MG63 (cell line): ENCODE measurements at places on chromosomes 5 and 9.

- DNase-seq: no peak
These were observed 747.1 kb downstream of the CETN3 start for GRCh38 chr5:89662499-89662898.

DNA sequence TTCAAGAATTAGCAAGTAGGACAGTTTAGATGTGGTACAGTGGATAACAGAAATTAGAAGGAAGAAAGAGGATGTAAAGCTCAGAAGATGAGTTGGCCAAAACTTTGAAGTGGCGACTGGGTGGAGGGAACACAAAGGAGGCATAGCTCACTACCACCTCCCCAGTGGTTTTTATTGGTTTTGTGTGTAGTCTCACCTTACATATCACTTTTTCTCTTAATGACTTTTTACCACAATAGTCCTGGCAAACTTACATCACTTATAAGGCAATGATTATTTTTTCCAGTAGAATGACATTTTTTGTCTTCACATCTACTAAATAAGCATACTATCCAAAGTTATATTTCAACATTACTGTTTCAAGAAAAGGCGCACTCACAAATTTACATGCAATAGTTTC lies 49.2 kb upstream of the FBN2 start:
- no peak for DNase-seq

- no peak for DNase-seq
These were observed 526 bp upstream of the STXBP1 start for GRCh38 chr9:127611603-127611898.

DNA sequence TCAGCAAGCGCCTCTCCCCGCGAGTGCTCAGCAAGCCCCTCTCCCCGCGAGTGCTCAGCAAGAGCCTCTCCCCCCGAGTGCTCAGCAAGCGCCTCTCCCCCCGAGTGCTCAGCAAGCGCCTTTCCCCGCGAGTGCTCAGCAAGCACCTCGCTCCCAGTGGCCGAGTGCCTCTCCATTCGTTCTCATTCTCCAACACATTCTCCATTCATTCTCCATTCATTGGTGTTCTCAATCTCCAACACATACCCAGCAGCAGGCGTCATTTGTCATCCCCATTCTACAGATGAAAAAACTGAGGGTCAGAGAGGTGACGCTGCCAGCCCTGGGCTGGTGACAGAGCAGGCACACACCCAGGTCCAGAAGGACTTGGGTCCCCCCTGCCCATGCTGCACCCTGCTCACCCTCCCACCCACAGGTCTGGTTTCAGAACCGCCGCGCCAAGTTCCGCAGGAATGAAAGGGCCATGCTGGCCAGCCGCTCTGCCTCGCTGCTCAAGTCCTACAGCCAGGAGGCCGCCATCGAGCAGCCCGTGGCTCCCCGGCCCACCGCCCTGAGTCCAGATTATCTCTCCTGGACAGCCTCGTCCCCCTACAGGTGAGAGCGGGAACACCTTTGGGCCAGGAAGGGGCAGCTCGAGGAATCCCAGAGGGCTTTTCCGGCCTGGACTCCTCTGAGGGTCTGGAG lies 32.5 kb downstream of the PTGES start:
- DNase-seq: no peak

DNA sequence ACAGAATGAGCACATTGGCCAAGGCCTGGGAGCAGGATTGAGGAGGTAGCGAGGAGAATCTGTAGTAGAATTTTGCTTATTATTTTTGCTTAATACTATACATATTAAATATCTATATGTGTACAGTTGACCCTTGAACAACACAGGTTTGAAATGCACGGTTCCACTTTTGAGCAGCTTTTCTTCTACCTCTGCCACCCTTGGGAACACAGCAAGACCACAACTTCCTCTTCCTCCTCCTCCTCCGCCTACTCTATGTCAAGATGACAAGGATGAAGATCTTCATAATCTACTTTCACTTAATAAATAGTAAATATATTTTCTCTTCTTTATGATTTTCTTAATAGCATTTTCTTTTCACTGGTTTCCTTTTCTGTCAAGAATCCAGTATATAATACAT lies 541.4 kb downstream of the KCTD16 start:
- no peak for DNase-seq

GRCh38 chr5:2519153-2519552 lies 232.3 kb downstream of the IRX2 start:
- DNase-seq: no peak

GRCh38 chr5:168724227-168724626 lies 145.1 kb upstream of the PANK3 start:
- no peak for DNase-seq

DNA sequence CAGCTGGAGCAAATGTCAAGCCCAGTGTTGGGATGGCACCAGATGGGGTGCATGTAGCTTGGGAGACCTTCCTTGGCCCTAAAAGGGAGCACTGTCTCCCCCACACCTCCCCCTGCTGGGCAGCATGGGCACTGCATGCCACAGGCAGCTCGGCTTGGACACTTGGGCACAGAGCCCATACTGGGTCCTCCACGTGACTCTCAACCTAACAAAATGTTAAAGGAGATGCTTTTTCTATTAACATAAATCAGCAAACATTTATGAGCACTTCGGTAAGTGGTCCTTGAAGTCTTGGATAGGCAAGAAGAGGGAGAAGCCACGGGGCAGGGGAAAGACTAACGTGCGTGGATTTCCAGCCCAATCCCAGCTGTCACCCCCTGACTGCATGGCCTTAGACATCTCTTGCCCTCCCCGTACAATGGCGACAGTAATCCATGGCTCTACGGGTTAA lies 23.9 kb upstream of the MAPK9 start:
- peak; percentile 64 for DNase-seq

DNA sequence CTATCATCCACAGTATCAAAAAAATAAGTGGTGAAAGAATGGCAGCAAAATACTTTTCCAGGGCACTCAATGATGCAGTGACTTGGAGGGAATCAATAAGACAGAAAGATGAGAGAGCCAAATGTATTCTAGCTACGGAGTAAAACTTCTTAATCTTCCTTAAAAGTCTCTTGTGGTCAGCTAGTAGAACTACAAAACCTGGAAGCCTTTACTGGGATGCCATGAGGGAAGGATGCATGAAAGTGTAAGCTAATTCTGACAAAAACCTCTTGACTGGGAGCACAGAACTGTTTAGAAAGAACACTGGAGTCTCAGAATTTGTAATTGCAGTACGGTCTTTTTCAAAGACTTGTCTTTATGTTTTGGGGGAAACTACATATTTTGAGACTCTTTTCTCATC lies 432.8 kb upstream of the PTPRD start:
- no peak for DNase-seq

GRCh38 chr5:34895641-34896419 lies 19.5 kb downstream of the RAD1 start:
- no peak for DNase-seq

DNA sequence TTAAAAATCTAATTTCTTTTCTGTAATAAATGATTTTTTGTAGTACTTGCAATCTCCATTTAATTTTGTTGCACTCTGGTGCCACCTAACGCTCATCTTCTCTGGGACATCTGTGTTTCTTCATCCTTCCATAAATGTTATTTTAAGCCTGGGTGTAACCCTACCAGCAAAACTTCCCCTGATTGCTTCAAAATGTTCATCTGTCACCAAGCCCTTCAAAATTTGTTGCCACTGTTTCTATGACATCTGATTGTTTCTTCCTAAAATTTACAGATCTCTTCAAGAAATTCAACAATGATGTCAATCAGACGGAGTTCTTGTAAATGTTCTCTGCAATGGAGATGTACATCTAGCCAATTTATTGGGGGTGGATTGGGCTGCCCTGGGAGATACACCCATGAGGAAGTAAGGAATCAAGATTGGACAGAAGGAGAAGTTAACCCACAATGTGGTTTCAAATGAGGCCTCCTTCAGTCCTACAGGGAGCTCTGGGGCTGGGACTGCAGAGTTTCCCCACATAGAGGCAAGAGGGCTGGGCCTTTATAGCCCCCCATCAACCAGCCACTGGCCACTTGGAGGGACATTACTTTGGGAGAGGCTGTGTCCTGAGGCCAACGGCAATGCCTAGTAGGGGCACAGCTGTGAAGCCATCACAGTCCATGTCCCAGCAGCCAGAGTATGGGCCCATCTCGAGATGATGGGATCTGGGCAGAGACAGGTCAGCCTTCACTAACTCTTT lies 23.3 kb downstream of the MCTP1 start:
- no peak for DNase-seq

DNA sequence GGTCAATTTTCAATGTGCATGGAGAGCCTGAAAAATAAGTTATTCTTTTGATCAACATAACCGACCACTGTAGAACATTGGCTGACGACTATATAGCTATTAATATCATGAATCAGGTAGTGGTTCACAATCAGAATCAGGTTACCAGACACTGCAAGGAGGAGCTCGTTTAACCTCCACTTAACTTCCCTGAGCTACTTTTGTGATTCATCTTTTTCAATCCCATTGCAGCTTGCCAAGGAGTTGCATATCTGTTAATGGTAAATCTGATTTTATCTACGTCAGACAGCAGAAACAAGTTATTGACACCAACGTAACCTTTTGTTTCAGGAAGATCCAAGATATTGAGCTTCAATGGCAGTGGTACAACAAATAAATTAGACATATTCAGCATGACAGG lies 2263.8 kb upstream of the ACO1 start:
- no peak for DNase-seq

DNA sequence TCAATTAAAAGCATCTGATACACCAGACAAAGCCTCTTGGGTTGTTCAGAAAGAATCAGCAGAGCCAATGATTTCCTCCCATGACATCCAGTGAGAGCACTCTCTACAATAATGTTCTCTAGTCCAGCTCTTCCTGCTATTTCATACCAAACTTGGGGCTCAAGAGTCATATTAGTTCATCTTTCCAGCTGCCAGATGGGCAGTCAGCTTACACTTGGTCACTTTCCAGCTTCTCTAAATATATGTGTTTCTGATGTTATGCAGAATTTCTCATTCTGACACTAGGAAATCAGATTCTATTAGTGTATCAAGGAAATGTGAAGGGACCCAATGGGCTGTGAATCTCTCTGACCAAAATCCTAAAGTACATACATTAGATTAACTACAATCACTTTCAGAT lies 148.9 kb downstream of the ENC1 start:
- no peak for DNase-seq
